Mammary epithelial cell (primary cell): ENCODE measurements at places on chromosomes 16 and 17.

- DNase-seq = no peak
Observed at GRCh38 chr16:58577141-58577540, 52.5 kb downstream of the CNOT1 start.

GRCh38 chr17:12992676-12993075 lies 25.2 kb downstream of the ELAC2 start:
- no peak for DNase-seq

DNA sequence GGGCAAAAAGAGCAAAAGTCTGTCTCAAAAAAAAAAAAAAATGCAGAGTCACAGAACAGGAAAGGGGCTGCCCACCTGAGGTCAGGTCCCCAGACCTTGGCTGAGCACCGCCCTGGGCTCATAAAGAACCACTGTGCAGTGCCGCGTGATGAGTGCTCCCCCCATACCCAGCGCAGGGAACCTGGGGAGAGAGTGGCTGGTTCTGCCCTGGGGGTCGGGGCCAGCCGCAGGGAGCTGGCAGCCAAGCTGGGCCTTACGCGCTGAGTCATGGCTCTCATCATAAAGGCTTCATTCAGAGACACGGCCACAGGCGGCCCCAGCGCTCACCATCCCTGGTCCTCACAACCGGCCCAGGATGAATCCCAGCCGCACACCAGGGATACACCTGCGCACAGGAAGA lies 80.7 kb downstream of the RAB11FIP4 start:
- DNase-seq = no peak

DNA sequence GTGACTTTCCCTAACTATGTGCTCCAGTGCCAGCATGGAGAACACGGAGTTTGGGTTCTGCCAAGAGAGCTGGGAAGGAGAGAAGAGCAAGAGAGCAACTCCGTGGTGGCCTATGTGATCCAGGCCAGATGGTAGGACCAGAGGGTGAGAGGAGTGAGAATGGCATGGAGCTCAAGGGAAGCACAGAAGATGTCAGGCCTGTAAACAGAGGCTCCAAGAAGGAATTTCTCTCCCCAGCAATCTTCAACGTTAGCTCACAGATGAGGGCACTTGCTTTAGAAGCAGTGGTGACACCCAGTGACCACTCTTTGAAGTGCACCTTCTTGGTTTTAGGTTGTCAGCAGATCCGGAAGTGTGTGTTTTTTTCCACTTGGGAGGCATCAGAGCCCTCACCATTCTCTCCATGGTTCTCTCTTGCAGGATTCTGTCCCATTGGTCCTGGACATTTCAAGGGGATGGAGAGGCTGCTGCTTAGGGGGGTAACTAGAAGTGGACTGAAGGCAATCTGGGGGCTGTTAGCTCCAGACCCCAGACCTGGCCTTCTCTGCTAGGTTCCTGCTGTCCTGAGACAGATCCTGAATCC lies 18.1 kb upstream of the TMEM98 start:
- peak; percentile 69 for DNase-seq

- DNase-seq = no peak
Observed at GRCh38 chr17:42287305-42287976, 857 bp upstream of the STAT5A start.

DNA sequence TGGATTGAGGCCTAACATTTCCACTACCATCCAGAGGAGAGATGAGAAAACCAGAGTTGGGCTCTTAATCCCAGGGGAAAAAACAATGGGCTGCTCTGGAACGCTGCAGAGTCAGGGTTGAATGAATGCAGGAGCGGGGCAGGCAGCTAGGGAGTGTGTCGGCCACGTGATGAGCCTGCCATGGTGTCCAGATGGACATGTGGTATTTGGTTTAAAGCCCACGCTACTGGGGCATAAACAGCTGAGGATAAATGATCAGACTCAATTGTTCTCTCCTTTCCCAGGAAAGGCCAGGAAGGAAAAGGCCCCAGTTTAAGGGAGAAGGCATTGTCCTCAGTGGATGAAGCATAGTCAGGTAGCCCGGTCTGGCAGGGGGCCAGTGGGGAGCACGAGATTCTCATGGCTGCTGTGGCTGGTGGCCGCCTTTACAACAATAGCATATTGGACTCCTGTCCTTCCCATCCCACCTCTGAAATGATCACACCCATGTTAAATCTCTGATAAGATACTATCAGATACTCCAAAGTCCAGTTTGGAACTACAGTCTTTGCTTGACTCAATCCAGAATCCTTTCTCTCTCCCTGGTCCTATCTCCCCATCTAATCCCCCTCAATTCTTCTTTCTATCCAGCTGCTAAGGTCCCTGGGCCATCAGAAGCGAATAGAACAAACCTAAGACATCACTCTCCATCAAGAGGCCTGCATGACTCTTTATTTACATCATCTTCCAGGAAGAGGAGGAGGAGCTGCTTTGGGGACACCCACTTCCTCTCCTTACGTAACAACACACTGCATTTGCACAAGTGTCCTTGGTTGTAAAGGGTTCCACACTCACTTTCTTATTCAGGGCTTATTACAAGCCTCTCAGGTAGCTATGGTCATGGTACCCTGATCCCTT lies 20.4 kb downstream of the CA4 start:
- peak; percentile 9 for DNase-seq

GRCh38 chr17:40191237-40192208 lies 14.3 kb downstream of the RAPGEFL1 start:
- DNase-seq = peak; percentile 75
